Activated CD4-positive, alpha-beta T cell treated with anti-CD3 and anti-CD28 coated beads, Interleukin-2, amount 10 ng/mL, durations not matched to agents 24 days and 14 days (primary cell): ENCODE measurements at places on chromosomes 13 and 19. TPM values are rescaled to one million over a fixed set of nuclear protein-coding genes. Genes with fewer than 3 reads are reported as not detected.

- no peak overlapping the region for H3K4me3 ChIP-seq
- no peaks in the 10 kb centered on the region for H3K4me1 ChIP-seq
- H3K27me3 ChIP-seq = no peaks in the 10 kb centered on the region
- H3K36me3 ChIP-seq = peaks cover 23% of the 10 kb centered on the region
- no peak overlapping the region for H3K27ac ChIP-seq
These were observed 16.7 kb downstream of the YIPF2 start for GRCh38 chr19:10911579-10912363.

CEACAM3 gene
- not detected in 2 replicates for total RNA-seq

HRC gene
- total RNA-seq = not detected in 2 replicates

DNA sequence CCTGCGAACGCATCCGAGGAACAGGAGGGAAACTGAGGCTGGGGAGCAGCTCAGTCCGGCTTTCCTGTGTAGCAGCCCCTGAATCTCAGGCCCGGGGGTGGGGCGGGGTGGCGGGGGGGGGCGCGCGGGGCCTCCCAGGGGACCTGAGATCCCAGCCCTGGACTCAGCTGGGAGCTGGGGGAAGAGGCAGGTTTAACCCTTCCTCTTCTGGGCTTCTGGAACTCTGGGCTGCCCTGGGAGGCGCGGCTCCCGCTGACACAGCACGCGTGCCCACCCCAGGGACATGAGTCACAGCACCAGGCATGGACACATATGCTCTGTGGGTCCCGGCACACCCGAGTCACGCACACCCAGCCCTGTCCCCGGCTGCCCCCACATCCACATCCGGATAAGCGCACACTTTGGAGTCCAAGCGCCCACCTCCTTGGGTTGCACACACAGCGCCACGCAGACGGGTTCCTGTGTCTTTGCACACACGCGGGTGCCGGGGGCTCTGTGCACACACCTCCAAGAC, 3.5 kb upstream of the CIRBP start:
- DNase-seq = peak; percentile 79
- H3K27me3 ChIP-seq = no peaks in the 10 kb centered on the region

DNA sequence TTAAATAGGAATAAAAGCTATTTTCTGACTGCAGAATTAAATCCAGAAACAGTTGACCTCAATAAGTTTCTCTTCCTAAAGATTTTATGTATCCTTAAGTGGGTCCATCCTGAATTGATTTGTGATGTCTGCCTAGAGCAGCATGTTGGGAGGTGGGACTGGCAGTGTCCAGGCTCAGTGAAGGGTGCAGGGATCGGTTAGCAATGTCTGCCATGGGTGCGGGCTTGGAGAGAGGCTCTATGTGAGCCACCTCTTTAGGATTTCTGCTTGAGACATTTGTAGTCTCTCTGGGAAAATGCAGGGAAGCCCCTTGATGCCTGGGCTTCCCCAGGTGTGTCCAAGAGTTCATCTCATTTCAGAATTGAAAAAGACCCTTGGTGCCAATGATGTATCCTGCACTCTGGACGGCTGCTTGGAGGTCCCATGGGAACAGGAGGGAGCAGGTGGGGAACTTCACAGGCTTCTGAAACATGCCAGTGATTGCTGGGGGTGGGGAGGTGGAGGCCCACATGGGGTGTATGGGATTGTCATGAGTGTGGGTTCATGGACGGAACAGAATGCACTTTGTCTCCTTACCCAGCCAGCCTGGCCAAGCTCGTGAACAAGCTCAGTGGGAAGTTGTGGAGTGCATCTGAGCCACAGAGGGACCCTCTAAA, 6.2 kb upstream of the COLGALT1 start:
- no peak for DNase-seq
- H3K27me3 ChIP-seq = no peaks in the 10 kb centered on the region
- no peak overlapping the region for H3K27ac ChIP-seq
- H3K4me1 ChIP-seq = peaks cover 2% of the 10 kb centered on the region
- H3K36me3 ChIP-seq = no peaks in the 10 kb centered on the region

DNA sequence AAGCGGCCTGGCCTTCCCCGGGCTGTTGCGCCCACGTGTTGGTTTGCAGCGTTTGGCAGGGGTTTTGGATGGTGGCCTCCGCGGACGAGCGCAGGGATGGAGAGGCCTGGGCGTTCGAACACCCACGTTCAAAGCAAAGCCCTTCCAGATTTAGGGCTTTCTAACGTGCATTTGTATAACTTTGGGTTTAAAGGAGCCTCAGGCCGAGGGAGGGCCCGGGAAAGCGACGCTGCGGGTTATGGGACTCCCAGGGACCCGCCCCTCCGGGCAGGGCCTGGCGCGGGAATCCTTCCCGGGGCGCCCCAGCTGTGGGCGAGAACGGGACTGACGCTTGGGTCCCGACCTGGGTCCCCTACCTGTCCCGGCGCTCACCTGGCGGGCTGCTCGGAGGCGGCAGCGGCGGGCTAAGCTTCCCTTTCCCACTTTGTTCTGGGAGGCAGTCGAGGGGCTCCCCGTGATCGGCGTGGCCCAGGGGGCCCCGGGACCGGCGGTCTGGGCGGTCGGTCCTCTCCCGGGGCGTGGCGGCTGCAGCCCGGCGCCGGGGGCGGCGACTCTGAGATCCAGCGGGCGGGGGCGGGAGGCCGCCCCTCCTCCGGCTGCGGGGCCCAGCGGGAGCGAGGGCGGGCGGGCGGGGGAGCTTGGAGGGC, at the start of gene FBXO17:
FBXO17 (minus strand) TSS at position 529 of the 647 bp plus-strand sequence. CDS start 25,423 bp downstream, outside the sequence.
- H3K36me3 ChIP-seq = peaks cover 3% of the 10 kb centered on the region
- peaks cover 16% of the 10 kb centered on the region for H3K4me1 ChIP-seq
- DNase-seq = no peak
- H3K4me3 ChIP-seq = peak within 1 kb of the TSS; percentile 66

COL5A3 gene
- total RNA-seq = 0.59 and 0.63 TPM in 2 replicates

DNA sequence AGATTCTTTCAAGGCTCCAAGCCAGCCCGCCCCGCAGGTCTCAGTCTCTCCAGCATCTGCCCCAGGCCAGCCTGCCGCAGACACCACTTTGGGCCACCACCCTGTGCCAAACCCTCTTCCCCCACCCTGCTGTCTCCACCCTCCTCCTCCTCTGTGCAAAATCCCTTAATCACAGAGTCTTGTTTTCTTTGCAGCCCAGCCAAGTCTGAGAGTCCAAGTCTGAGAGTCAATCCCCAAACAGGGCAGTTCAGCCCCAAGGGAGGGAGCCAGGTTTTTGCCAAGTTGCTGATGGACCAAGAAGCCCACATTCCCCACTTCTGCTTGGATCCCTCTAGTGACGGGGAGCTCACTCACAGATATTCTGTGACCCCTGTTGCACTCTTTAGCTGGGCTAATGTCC, 3.1 kb downstream of the ADAMTS10 start:
- H3K4me1 ChIP-seq = peaks cover 13% of the 10 kb centered on the region
- no peak overlapping the region for H3K27ac ChIP-seq
- no peak overlapping the region for H3K4me3 ChIP-seq

MRPL4 gene
- 163 and 174 TPM in 2 replicates for total RNA-seq

DNA sequence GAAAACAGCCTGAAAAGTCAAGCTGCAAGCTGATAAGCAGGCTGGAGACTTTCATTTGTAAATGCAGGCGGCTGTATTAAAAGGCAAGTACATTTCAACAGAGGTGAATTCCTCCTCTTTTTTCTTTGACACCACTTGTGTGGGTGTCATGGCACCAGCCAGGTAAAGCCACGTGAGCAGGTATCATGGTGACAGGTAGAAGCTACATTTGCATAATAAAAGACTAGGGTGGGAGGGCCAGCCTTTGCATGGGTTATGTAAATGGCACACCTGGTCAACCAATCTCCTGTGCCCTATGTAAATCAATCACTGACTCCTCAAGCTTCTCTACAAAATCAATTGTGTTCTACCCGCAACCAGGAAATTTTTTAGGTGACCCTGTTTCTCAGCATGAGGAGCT, 68.2 kb downstream of the ZNF100 start:
- DNase-seq = peak; percentile 30
- no peak overlapping the region for H3K4me3 ChIP-seq
- H3K36me3 ChIP-seq = no peaks in the 10 kb centered on the region
- no peaks in the 10 kb centered on the region for H3K27me3 ChIP-seq

GRCh38 chr13:34070006-34070405, 252.1 kb downstream of the RFC3 start:
- no peak overlapping the region for H3K4me3 ChIP-seq
- DNase-seq = no peak
- H3K4me1 ChIP-seq = no peaks in the 10 kb centered on the region

DNA sequence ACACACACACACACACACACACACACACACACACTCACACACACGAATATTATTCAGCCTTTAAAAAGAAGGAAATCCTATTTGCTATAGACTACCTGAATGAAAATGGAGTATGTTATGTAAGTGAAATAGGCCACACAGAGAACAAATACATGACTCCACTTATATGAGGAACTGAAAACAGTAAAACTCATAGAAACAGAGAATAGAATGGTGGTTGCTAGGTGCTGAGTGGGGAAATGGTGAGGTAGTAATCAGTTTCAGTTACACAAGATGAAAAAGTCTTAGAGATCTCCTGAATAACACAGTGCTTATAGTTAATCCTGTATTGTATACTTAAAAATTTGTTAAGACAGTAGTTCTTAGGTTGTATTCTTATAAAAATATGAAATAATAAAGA, 8.2 kb downstream of the ZNF677 start:
- no peak overlapping the region for H3K4me3 ChIP-seq
- no peaks in the 10 kb centered on the region for H3K4me1 ChIP-seq
- H3K27me3 ChIP-seq = no peaks in the 10 kb centered on the region

DNA sequence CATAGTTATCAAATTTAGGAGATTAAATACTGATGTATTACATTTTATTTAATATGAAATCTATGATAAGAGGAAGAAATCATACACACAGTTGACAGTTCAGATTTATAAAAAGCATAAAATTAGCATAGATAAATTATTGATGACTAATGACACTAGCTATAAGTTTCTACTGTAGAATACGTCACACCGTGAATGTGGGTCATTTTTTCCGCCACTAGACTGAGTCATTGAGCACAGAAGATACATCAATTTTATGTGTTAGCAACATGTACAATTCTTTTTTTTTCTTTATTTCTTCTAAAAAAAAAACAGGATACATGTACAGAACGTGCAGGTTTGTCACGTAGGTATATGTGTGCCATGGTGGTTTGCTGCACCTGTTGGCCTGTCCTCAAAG, 22.2 kb downstream of the AP2S1 start:
- no peaks in the 10 kb centered on the region for H3K27me3 ChIP-seq
- H3K36me3 ChIP-seq = no peaks in the 10 kb centered on the region
- no peak overlapping the region for H3K4me3 ChIP-seq
- peaks cover 14% of the 10 kb centered on the region for H3K4me1 ChIP-seq
- no peak overlapping the region for H3K27ac ChIP-seq

MYO1F gene
- 33.0 and 37.9 TPM in 2 replicates for total RNA-seq

PCDH20 gene
- not detected in 2 replicates for total RNA-seq

DNA sequence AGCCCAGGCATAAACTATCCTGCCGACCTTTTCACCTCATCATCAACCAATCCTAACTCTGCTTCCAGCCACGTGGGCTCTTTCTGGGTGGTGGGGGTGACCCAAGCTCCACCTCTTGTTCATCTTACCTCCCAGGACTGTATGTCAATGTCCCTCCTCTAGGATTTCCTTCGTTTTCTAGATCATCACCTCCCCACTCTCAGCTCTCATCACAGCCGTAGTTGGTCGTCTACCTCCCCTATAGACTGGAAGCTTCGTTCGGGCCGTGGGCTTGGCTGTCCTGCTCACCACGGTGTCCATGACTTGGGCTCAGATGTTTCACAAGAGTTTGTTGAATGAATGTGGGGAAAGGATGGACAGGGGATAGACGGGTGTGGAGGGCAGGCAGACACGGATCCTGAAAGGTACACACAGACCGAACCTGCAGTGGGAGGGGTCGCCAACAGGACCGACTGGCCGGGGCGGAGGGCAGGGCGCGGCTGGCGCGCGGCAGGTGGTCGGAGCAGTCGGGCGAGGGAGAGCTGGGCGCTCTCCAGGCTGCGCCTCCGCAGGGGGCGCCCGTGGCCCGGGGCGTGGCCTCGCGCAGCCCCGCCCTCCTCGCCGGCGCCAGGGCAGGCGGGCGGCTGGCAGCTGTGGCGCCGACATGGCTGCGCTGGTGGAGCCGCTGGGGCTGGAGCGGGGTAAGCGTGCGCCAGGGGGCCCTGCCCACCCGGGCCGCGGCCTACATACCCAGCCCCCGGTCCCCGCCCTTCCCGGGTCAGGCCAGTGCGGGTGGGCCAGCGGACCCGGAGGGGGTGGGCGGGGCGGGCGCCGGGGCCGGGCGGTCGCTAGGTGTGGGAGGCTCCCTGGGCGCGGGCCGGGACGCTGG, at the start of gene LIN7B:
LIN7B (plus strand) TSS at position 609 of the 868 bp plus-strand sequence; CDS start at position 644, 35 bp downstream.
- peaks cover 21% of the 10 kb centered on the region for H3K4me1 ChIP-seq
- peaks cover 10% of the 10 kb centered on the region for H3K36me3 ChIP-seq
- DNase-seq = peak; percentile 95
- H3K27ac ChIP-seq = peak within 1 kb of the TSS; percentile 7
- H3K4me3 ChIP-seq = peak within 1 kb of the TSS; percentile 84

KANK3 gene
- total RNA-seq = 0.85 and 1.5 TPM in 2 replicates

KLF1 gene
- total RNA-seq = 0.77 and 1.2 TPM in 2 replicates

TMEM272 gene
- total RNA-seq = 0.38 and 0.77 TPM in 2 replicates

DNA sequence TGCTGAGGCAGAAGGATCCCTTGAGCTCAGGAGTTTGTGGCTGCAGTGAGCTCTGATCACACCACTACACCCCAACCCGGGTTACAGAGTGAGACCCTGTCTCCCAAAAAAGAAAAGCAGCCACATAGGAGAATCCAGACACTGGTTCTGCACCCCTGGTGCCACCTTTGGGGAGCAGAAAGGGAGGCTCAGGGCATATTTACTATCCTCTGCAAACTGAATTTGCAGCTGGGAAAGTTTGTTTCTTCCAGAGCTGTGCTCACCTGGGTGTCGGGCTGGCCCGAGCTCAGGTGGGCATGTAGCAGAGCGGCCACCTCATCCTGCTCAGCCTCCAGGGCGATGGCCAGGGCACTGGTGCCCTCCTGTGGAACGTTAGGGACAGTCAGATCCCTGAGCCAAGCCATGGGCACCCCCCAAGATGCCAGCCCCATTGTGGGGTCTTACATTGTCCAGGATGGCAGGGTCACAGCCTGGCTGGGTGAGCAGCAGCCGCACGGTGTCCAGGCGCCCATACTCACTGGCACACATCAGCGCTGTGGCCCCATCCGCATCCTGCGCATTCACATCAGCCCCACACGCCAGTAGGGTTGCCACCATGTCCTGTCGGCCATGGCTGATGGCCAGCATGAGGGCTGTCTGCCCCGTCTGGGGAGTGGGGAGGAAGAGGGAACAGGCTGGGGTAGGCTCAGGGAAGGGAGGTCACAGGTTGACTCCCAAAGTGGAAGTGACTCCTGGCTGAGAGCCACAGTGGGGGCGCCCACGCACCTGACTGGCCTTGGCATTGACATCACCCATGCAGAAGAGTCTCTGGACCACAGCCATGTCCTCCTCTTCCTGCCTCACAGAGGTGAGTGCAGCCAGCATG, 3.1 kb downstream of the RPS28 start:
- peaks cover 20% of the 10 kb centered on the region for H3K4me1 ChIP-seq
- peaks cover 10% of the 10 kb centered on the region for H3K27me3 ChIP-seq
- peaks cover 35% of the 10 kb centered on the region for H3K36me3 ChIP-seq
- DNase-seq = no peak
- no peak overlapping the region for H3K27ac ChIP-seq

DNA sequence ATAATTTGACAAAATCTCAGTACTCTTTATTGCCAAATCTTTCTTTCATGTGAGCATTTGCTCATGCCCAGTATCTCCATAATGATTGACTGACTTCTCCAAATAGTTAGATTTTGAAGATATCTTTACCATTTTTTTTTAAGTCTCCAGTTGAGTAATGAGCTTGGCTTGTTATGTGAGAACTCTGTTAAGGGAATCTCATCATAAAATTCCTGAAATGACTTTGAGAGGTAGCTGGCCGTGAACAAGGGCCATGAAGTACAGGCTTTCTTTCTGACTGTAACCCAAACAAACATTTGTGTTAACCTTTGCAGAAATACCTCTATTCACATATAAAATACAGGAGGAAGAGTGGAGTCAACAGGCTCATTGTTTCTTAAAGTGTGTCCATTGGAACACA, 449.7 kb downstream of the IRS2 start:
- no peaks in the 10 kb centered on the region for H3K36me3 ChIP-seq
- H3K4me1 ChIP-seq = no peaks in the 10 kb centered on the region
- H3K27ac ChIP-seq = no peak overlapping the region
- H3K27me3 ChIP-seq = peaks cover 2% of the 10 kb centered on the region
